ENCODE measurements at places on chromosomes 6 and 20.

GRCh38 chr6:28953039-28953584 lies 29.3 kb upstream of the TRIM27 start:
- DNase-seq, result no peak

DNA sequence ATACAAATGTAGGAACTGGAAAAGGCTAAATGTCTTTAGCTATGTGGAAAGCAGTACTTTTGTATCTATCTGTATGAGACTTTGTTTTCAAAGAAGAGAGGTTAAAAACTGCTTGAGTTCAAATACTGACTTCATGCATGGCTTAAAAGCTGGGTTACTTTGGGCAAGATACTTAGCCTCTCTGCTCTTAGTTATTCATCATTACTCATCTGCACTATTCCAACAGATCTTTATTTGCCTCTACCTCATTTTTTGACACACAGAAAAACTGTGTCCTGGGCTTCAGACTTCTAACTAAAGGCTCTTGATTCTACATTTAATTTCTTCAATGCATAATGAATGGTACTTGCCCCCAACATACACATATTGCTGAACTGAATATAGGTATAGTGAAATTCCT lies 114.8 kb downstream of the DST start:
- DNase-seq, result no peak

- DNase-seq, result no peak
Measured at GRCh38 chr20:38805502-38805957, at the start of gene PPP1R16B. Gene PPP1R16B (plus strand): TSS chr20:38805697. CDS start chr20:38835926, 30,229 bp downstream.

DNA sequence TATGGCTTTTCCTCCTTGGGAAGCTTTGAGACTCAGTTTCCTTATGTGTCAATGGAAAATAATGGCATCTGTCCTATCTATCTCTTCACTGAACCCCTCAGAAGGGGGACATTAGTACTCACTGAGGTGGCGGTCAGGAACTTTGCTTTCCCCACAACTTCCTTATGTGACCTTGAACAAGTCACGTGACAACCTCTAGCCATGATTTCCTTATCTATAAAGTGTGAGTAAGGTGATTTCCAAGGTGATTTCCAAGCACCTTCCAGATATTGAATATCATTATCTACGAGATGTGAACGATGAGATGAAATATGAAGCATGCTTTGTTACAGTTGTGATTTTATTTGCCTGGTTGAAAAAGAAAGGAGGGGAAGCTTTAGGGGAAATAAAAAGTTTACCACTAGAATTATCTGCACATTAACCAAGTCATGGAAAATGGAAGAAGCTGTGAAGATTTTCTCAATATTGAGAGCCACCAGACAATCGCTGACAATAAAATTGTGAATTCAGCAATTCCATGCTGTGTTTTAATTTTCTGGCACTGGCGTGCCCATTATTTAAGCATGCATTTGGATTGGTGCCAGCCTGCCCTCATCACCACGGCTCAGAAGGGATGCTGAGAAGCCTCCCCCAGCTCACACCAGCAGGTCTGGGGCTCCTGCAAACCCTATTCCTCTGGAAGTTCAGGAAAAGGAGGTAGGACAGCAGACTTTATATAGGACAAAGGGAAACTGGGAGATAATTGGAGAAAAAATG lies 255.3 kb downstream of the CD83 start:
- no peak for DNase-seq

DNA sequence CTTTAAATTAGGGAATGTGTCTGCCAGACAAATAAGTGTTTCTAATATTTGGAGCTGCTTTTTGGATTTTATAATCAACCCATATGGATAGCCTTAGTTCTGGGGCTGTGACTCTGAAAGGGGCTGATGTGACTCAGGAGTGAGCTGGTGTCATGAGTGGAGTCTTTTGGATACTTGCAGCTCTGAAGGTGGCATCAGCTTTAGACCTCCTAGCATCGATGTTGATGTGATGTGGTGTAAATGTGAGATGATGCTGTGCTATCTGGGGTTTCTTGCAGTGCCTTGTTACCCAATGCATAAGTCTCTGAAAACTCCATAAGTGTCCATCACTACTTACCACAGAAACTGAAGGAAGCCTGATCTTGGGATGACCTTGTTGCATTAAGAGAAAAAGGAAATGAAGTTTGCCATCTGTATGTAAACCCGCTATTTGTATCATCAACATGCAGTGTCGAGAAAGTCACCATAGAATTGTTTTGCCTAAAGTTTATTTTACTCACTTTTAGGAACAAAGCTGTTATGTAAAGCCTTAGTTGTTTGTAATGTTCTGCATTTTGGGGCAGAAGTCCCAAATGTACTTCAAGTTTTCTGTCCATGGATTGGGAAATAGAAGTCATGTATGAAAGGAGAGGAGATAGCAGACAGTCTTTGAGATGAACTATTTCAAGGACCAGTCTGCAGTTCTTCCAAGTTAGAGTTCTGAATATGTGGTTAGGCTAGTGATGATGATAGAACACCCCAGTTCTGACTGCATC lies 8.0 kb downstream of the FOXO3 start:
- no peak for DNase-seq

DNA sequence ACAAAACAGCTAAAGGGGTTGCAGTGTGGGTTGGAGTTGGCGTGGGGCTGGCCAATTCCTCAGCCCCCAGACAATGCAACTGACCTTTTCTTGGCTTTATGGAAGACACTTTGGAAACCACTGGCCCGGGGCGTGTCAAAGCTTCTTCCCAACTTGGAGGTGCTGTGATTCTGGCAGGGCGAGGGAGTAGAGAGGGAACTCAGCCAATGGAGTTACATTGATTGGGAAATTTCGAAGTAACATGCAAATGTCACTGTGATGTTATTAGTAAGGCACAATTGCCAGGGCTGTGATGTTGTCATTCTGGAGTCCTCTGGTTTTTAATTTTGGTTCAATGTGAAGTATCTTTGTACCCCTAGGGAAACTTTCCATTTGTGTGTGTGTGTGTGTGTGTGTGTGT lies 41.5 kb upstream of the EPB41L1 start:
- DNase-seq, result no peak

GRCh38 chr6:102549221-102549874 lies 1155.8 kb downstream of the GRIK2 start:
- no peak for DNase-seq

- no peak for DNase-seq
Measured at GRCh38 chr6:149202100-149202499, 115.4 kb upstream of the TAB2 start.

DNA sequence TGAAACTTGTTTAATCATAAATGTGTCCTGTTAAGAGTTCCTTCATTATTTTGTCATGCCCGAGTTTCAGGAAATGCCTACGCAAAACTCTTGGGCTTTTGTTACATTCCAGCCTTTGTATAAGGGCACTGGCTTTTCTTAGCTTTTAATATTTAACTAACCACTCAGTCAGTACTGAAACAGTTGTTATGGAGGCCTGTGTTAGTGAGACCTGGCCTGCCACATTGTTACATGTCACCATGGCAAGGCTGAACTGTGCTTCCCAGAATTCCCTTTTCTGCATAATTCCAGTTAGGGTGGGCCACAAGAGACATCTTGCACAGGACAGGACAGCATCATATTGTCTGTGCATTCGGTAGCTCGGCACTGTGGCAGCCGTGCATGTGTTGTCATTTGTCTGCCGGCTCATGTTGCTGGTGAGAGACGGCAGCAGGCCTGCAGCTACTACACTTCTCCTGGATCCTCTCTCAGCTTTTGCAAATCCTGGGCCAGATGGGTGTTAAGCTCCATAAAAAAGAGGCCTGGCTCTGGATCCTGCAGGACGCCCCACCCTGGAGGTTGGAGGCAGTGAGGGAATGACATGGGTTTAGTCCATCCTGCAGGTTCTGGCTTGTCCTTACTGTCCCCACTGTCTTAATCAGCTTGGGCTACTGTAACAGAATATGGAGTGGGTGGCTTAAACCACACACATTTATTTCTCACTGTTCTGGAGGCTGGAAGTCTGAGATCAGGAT lies 128.8 kb upstream of the DTNBP1 start:
- no peak for DNase-seq

- no peak for DNase-seq
Measured at GRCh38 chr6:117615750-117616390, 13.6 kb upstream of the GOPC start.

DNA sequence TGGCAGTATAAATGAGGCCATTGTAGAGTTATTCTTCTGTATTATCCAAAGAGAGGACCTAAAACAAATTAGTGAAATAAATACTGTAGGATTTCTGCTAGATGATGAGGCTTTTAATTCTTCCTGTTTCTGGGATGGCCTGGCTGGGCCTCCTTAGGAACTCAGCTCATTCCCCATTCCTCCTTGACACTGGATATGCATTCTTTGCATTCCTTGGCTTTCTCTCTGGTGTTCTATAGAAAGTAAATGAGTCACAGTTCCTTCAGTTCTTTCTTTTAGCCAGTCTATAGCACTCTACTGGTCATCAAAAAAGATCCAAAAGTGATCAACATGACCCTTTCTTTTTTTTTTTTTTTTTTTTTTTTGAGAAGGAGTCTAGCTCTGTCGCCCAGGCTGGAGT lies 8.6 kb downstream of the OR10C1 start:
- no peak for DNase-seq

GRCh38 chr6:69771158-69771906 lies 25.5 kb downstream of the LMBRD1 start:
- no peak for DNase-seq

DNA sequence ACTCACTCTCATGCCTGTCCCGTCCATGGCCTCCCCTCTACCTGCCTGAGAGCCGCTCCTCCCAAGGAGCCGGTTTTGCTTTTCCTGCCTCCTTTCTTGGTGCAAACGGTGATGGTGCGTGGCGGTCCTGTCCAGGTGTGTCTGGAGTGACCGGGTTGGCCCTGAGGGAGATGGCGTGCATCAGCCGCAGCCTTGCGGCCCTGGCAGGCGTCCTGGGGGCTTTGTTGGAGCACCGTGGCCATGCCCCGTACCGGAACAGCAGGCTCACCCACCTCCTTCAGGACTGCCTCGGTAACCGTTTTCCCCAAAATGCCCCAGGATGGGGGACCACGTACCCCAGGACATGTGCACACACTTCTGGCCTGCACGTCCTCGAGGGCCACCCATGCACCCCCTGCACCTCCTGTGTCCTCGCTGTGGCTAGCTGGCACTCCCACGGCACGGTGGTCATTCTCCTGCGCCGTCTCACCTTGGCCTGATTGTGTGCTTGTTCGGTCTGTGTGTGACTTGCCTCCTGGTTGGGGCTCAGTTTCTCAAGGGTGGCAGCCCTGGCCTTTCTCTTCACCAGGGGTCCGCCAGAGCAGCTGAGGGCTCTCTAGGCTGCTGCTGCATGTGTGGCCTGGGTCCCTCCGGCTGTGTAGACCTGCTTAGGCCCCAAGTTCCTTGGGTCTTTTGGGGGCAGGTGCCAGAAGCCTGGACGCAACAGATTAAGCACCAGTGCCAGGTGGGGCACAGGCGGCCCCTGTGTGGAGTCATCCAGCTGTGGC lies 36.4 kb downstream of the FRMD1 start:
- peak; percentile 9 for DNase-seq

GRCh38 chr20:16563066-16563806 lies 10.0 kb downstream of the KIF16B start:
- DNase-seq, result no peak

- no peak for DNase-seq
Measured at GRCh38 chr6:44727651-44728630, 340.4 kb downstream of the CDC5L start.

GRCh38 chr6:158384671-158385110 lies 72.4 kb downstream of the TULP4 start:
- no peak for DNase-seq

DNA sequence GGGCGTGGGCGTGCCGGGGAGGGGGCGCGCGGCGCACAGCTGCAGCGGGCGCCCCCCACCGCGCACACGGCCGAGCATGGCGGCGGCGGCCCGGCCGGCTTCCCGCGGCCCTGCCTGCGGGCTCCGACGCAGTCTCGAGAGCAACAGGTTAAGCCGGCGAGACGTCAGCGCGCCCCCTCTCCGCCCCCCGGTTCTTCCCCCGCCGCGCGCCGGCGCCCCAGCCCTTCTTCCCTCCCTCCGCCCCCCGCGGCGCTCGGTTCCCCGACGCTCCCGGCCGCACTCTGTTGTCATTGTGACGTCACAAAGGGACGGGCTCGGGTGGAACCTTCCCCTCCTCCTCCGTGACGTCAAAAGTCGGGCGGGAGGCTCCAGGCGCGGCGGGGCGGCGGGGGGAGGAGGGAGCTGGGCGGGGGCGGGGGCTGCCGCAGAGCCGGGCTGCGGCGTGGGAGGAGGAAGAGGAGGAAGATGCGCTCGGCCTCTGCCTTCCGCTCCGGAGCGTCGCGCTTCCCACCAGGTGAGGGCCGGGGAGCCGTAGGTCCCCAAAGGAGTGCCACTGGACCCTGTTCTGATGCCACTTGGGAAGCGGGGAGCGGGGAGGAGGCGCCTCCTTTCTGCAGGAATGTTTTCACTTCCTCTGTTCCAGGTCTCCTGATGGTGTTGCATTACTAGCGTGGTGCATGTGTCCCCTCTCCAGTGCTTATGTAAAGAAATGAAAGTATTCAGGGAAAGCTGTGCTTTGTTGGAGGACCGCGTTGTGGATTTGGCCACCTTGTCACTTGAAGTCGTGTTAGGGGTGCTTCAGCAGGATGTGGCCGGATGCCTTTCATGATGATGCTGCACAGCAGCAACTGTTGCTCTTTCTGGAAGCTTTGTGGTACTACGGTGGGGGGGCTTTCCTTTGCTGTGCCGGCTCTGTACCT lies 2.8 kb downstream of the JARID2 start:
- DNase-seq, result peak; percentile 94

DNA sequence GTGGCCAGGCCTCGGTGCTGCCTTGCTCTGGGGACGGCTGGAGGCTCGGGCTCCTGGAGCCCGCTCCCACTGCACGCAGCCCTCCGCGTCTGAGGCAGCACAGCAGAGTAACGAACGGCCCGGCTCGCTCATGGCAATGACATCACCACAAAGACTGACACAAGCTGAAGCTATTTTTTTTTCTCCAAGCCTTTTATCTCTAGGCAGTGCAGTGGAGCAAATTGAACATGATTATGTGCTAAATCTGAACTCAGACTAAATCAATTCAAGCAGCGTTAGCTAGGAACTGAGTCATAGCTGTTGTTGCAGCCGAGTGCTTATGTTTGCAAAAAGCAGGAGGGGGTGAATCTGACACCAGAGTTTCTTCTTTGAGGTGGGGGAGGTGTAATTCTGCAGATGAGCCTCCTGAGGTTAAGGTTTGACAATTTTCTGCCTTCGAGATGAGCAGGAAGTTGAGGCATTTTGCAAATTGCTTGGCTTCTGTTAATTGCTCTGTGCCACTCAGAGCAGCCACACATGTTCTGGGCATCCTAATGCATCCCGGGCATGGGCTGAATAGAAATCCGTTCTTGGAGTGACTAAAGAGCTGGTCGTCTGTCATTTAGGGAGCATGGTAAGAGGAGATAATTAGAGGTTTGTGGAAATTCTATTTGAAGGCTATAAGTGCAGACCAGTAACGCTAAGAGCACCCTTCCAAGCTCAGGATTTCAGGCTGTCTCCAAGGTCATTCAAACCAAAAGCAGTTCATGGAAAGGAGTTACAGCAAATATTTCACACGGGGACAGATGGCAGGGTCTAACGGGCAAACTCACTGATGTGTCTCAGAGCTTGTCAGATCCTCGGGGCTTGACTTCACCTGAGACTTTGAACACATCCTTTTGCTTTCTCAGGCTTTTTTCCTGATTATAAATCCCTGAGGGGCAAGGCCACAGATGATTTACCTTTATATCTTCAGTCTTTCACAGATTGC lies 155.1 kb upstream of the ENPP5 start:
- DNase-seq, result no peak

GRCh38 chr6:13709689-13710551 lies 1.7 kb downstream of the RANBP9 start:
- DNase-seq, result no peak
